ENCODE measurements at places on chromosomes 12 and 14.
A peak's percentile ranks its signal among the peaks of the same experiment; 100 is the strongest.

DNA sequence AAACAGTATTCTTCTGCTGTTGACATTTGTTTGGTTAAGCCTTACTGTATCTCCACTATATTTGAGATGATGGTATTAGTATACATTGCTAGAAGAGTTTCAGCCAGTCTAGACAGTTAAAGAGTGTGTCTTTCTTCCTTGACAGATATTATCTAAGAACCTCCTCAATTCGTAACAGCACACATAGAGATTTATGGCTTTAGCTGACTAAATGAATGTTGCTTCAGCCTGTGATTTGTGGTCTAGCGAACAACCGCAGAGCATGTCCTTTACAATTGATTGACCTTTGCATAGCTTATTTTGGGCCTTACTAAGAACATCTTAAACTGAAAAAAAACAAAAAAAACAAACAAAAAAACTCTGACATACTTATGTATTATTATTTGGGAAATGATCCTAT, 122.2 kb downstream of the DAAM1 start:
- no peak for DNase-seq

- DNase-seq: no peak
Measured at GRCh38 chr14:86989285-86989684, 1003.7 kb downstream of the GALC start.

DNA sequence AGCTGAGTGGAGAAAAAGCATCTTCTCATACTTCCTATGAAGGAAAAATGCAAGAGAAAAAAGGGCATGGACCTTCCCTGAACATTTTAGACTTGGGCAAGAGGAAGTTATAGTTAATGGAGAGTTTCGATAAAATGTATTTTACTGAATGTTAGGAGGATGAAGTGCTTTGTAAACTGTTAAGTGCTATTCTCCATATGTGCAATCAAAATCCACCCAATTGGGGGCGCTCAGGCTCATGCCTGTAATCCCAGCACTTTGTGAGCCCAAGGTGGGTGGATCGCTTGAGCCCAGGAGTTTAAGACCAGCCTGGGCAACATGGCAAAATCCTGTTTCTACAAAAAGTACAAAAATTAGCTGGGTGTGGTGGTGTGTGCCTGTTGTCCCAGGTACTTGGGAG, 1.9 kb upstream of the CNPY2 start:
- DNase-seq: no peak

GRCh38 chr12:122310626-122311333, 44.5 kb upstream of the VPS33A start:
- no peak for DNase-seq

GRCh38 chr14:32435411-32435810, 106.3 kb downstream of the AKAP6 start:
- no peak for DNase-seq

DNA sequence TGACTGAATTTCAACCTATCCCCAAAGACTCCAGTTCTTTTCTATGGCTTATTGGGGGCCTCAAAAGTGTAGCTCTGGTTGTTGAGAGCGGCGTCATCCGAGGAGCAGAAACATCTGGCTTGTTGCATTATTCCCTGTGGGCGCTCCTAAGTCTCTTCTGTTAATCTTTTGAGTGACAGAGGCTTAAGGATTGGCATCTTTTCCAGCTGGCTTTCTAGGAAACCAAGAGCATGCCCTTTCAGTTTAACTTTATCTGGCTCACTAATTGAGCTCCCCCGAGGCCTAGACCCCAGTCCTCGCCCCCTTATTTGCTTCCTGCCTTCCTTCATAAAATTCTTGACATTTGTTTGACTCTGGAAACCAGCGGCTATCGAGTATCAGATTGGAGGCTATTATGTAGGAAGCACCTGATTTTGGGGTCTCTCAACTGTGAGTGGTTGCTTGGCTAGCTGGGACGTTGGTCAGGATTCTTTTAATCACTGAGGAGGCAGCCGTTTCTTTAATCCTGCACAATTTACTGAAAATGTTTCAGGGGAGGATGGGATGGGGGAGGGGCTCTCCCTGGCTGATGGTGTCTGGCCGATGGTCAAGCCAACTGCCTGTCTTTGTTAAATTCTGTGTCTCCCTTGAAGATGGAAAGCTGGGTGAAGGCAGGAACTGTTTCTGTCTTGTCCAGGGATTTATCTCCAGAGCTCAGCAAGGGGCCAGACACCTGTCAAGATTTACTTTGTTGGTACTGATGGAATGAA, 3.1 kb downstream of the SMOC1 start:
- no peak for DNase-seq

GRCh38 chr14:55327179-55327578, 56.0 kb downstream of the FBXO34 start:
- no peak for DNase-seq

DNA sequence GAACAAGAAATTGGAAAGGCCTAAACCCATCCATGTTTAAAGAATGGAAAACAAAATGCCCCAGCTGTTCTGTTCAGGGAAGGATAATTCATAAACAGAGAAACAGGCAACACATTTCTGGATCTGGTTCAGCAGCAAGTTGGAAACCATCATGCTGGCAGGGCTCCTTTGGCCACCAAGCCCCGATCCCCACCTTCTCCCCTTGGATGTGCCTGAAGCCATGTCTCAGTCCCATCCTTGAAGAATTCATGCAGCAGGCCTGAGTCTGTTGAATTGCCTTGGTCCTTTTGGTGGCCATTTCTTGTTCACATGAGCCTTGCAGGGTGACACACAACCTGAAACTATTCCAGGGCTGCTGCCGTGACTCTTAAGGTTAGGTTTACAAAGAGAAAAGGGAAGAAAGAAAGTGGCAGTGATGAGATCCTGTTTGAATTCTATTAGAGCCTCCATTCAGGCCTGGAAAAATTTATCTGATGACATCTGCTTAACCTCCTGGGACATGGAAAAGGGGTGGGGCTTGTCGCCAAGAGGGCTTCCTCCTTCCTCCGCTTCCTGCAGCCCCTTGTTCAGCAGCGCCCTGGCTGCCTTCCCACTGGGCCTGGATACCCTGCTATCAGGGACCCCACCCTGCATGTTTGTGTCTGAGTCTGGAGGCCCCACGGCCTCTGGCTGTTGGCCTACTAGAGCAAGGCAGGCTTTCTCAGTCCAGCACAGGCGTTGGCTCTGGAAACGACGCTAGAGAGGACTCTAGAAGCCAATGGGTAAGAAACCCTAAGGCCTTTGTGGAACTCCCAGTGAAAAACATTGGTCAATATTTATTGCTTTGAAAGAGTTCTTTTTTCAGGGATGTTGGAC, 341.9 kb downstream of the C12orf75 start:
- no peak for DNase-seq

- no peak for DNase-seq
Measured at GRCh38 chr12:16669756-16670155, 63.8 kb upstream of the LMO3 start.

GRCh38 chr12:3753544-3754284, 805 bp upstream of the CRACR2A start:
- no peak for DNase-seq

- DNase-seq: no peak
Measured at GRCh38 chr14:65920996-65921395, 508.5 kb downstream of the FUT8 start.

DNA sequence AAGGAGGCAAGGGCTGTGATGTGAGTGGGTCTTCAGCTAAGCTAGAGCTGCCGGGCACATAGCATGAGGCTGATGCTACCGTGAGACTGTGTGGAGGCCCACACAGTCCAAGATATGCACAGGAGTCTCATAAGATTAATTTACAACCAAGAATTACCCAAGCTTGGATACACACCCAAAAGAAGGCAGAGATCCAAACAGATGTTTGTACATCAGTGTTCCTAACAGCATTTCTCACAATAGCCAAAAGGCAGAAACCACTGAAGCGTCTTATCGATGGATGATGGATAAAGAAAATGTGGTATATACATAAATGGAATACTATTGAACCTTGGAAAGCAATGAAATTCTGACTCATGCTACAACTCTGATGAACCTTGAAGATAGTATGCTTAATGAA, 40.8 kb upstream of the RIC8B start:
- DNase-seq: no peak

DNA sequence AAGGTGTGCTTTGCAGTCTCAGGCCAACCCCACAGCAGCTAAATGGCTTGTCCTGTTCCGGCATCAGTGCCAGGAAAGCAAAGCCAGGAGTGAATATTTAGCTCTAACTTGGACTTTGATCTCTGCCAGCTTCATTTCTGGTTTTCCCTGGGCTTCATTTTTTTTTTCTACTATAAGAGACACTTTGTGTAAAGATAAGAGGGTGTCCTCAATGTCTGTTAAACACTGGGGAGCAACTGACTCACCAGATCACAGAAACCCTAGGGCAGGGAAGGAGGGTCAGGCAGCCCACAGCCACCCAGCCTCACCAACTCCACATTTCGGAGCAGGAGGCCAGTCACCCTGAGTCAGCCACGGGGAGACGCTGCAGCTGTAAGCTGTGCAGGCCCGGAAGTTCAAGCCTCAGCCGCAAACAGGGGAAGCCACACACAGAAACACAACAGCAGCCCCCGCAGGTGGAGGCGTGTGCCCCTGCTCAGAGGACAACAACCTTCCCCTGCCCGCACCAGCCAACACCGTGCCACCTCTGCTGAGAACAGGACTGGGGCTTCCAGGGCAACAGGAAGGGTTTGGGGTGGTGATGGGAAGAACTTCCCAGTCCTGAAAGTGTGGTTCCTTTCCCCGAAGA, 6.3 kb downstream of the TNFRSF1A start:
- DNase-seq: peak; percentile 80

GRCh38 chr14:53946404-53947093, 10.1 kb downstream of the BMP4 start:
- no peak for DNase-seq

- DNase-seq: no peak
Measured at GRCh38 chr12:30358671-30359070, 337.0 kb downstream of the IPO8 start.

- DNase-seq: peak; percentile 56
Measured at GRCh38 chr12:56129206-56129941, 1.3 kb downstream of the ESYT1 start.

DNA sequence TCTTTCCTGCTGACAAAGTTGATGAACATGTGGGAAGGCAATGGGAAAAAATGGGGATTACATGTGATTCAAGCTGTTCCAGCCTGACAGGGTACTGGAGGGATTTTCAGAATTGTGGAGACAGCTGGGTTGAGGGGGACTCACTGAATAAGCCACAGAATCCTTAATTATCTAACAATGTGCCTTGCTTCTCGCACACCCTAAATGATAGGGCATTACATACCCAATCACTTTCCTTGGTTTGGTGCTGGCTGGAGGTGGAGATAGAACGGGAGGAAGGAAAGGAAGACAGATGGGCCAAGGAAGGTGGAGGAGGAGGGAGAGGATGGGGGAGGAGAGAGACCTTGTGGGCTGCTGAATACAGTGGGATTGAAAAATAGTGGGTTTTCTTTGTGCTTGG, 20.7 kb downstream of the PELI2 start:
- DNase-seq: no peak

GRCh38 chr12:111454311-111454710, 48.6 kb downstream of the SH2B3 start:
- no peak for DNase-seq

- no peak for DNase-seq
Measured at GRCh38 chr12:56118688-56119357, 757 bp downstream of the ZC3H10 start.

- no peak for DNase-seq
Measured at GRCh38 chr12:62924084-62924483, 10.9 kb downstream of the PPM1H start.

DNA sequence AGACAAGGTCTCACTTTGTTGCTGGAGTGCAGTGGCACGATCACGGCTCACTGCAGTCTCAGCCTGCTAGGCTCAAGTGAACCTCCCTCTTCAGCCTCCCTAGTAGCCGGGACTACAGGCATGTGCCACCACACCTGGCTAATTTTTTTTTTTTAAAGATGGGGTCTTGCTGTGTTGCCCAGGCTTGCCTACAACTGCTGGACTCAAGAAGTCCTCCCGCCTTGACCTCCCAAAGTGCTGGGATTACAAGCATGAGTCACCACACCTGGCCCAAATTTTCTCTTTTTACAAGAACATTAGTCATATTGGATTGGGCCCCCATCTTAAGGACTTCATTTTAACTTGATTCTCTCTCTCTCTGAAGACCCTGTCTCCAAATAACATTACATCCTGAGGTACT, 7.0 kb upstream of the HECTD4 start:
- no peak for DNase-seq

DNA sequence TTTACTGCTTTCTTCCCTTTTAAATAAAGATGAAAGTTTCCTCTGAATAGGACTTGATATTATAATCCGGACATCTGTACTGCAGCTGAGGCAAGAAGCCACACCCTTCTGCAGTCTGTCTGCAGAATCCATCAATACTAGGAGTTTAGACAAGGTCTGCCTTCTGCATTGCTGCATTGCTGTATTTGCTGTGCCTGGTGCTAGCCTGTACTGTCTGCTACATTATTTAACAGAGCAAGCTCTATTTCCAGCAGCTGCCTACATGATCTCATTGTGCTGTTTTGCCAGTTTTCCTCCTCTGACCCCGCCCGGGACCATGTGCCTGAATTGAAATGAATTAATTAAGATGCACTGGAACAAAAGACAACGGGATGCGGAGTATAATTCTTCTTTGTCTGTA, 1.7 kb downstream of the TUBA1A start:
- no peak for DNase-seq

- no peak for DNase-seq
Measured at GRCh38 chr12:103793512-103794045, 47.5 kb downstream of the NT5DC3 start.

DNA sequence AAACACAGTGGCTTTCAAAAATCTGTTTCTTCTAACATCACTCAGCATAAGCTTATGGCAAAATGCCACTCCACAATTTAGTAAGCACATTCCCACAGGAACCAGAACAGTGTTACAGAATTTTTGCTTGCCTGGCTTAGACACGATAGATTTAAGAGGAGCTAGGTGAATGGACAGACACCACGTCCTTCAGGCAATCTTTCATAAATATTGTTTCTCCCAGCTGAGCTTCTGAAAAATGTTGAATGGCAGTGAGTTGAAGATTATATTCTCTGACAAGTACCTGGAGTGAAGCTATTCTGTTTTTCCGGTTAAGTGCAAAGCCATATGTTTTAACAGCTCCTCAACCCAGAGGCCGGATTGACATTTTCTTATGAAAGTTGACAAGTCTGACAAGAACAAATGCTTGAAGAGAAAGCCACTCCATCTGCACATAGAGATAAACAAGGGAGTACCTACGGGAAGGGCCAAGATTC, 102.0 kb downstream of the FSCB start:
- no peak for DNase-seq

- no peak for DNase-seq
Measured at GRCh38 chr12:106123551-106124081, 15.1 kb downstream of the NUAK1 start.

- no peak for DNase-seq
Measured at GRCh38 chr14:66476964-66477363, 9.2 kb upstream of the CCDC196 start.

DNA sequence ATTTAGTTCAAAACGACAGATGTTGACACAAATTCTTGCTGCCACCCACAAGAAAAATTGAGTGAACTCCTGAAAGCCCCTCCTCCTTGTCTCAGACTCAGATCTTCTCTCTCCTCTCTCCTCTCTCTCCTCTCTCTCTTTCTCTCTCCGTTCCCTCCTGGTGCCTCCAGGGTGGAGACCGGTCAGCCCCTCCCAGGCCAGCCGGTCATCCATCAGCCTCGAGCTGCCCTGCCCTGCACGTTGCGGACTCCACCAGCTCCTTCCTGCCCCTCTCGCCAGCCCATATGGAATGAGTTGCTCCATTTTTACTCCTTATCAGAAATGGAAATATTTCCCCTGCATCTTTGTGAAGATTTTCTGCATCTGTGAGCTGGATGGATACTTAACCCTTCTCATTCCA, 103.8 kb downstream of the TBX5 start:
- no peak for DNase-seq

Data from Calu3 (cell line).